Activated T-helper 1 cell treated with anti-CD3 and anti-CD28 coated beads, Interleukin-2, amount 50 U/mL, for 16 hours (primary cell): ENCODE measurements at places on chromosomes 2 and 18.

DNA sequence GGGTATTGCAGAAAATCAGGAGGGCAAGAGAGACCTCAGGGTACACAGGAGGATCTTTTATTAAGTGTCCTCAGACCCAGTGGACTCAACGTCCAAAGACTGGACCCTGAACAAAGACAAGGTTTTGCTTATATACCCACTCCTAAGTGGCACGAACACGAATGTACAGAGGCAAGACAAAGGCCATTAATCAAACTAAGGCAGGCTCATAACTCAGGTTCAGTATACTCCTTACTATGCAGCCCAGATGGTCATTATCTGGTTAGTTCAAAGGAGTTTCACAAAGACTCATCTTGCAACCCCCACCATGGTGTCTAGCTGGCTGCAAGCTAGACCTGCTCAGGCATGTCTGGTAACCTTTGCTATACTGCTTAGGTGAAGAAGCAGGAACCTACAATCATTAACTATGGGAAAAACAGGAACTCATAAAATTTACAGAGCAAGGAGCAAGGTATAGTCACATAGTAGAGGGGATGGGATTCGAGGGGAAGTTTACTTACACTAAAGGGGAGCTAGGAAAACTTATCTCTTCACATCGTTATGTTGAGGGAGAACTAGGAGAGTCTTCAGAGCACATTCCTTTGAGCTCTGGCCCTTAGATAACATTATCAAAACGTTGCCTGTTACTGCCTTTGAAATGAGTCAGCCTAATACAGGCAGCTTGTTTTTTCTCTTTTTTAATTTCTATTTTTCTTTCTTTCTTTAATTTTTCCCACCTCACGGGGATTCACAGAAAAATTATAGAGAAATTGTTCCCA is 33.9 kb downstream of the SLC4A3 start:
- DNase-seq: no peak

- DNase-seq: no peak
Observed at GRCh38 chr2:121356058-121356640, 71.1 kb upstream of the TFCP2L1 start.

GRCh38 chr2:226477221-226478108 is 322.2 kb downstream of the IRS1 start:
- DNase-seq: no peak

DNA sequence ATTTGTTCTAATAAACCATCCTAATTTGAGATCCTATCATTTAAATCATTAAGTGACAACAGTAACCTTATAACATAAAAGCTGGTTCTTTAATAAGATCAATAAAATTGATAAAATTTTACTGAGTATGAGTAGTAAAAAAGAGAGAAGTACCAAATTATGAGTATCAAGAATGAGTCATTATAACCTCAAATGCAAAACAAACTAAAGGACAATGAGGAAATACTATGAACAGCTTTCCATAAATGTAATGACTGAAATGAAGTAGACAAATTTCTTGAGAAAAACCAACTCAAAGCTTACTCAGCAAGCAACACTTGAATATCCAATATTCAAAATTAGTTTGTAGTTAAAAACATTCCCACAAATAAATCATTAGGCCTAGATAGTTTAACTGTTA is 433.0 kb downstream of the ZEB2 start:
- no peak for DNase-seq

GRCh38 chr2:112486895-112487294 is 4.9 kb downstream of the TTL start:
- DNase-seq: no peak

DNA sequence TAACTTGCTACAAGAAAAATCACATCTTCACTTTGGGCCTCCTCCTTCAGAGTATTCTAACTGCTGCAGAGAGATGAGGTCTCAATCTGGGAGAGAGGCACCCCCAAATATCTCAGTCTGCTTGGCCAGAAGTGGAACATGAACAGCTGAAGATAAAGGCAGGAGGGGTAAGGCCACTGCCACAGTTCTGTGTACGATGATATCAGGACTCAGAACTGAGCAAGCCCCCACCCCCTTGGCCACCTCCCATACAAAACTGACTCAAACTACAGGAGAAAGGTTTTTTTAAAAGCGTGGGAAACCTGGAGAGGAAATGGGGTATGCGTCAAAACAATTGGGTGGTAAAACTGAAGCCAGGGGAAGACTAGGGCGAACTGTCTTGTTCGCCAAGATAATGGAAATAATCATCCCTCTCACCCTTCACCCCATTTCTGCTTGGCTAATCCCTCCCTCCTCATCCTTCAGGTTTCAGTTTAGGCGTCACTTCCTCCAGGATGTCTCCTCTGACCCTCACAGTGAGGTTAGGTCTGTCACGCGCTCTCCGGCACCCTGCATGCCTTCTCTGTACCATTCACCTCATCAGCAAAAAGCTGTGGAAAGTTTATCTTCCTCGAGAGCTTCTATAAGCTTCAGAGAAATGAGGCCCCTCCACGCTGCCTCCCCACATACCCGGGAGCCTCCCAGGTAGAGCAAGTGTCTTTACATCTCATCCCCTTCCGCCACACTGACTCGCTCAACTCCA is 64.4 kb downstream of the SFXN5 start:
- DNase-seq: no peak

DNA sequence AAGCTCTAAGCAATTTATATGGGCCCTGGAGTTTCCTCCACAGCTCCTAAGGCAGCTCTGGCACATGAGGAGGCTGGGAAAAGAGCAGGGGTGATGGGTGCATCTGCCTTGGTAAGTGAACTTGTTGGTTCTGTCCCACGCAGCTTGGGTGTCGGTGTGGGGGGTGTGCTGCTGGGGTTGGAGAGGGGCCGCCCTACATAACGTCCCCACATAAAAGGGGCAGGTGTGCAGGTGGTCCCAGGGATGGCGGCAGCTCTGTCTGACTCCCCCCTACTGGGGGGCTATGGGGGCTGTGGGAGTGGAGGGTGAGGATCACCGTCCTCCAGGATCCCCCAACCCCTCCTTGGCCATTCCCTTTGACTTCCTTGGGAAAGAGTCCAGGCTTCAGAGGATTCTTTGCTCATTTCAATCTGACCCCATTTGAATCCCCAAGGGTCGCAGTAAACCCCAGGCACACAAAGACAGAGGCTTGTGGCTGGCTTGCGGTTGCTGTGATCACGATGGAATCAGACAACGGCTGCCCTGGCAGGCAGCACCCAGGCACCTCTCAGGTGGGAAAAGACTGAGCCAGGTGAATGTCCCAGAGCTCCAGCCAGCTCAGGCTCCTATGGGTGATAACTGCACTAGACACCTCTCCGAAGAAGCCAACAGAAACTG is 34.5 kb upstream of the CD8A start:
- no peak for DNase-seq

- DNase-seq: no peak
Observed at GRCh38 chr18:12741351-12741750, 38.5 kb downstream of the PSMG2 start.

- no peak for DNase-seq
Observed at GRCh38 chr2:152335726-152336118, 748 bp downstream of the FMNL2 start.

- no peak for DNase-seq
Observed at GRCh38 chr2:228105526-228106250, 75.8 kb downstream of the SPHKAP start.

- no peak for DNase-seq
Observed at GRCh38 chr2:127679680-127680361, 4.5 kb upstream of the LIMS2 start.

GRCh38 chr2:33636001-33636400 is 36.9 kb upstream of the FAM98A start:
- DNase-seq: no peak

- DNase-seq: no peak
Observed at GRCh38 chr2:5077479-5078089, 614.6 kb upstream of the SOX11 start.

DNA sequence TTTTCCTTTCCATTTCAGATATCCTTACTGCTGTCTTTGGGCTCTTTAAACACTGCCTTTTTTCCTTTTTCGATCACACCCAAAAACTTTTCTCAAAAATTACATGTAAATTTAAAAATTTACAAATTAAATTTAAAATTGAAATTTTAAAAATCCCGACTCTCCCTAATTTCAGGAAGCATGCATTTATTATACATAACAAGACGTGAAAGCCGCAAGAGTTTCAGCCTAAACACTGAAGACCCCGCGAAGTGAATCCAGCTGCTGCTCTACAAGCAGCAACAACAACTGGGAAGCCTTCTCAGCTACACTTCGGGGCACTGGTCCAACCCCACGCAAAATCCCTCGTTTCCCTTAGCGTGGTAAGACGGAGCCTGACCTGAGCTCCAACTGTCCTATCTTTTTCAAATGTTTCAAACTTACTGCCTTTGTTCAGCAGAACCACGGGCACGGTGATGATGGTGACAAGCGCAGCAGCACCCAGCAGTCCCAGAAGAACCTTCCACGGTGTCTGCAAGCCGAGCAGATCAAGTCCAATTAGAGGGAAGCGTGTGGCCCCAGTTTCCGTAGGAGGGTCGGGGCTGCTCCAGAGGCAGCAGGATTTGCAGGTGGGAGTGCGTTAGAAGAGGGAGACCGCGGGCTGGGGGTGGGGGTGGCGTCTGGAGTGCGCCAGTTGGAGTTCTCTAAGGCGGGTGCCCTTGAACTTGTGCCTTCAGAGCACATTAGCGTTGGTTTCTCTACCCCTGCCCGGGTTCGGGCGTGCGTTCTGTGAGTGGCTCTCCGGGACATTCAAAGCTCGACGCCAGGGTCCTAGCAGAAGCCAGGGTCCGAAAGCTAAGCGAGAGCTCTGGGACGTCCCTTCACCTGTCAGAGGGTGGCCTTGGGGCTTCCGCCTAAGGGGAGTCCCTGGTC is 783 bp downstream of the DPP4 start:
- DNase-seq: no peak
